Cortex of kidney (tissue), 1 donor: ENCODE measurements at places on chromosomes 7 and 10.

DNA sequence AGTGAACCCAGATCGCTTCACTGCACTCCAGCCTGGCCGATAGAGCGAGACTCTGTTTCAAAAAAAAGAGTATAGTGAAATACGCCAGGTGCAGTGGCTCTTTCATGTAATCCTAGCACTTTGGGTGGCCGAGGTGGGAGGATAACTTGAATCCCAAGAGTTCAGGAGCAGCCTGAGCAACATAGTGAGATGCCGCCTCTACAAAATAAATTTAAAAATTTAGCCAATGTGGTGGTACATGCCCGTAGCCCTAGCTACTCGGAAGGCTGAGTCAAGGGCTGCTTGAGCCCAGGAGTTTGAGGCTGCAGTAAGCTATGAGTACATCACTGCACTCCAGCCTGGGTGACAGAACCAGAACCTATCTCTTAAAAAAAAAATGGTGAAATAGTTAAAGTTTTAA is 27.9 kb downstream of the TMEM60 start:
- no peak for DNase-seq

GRCh38 chr10:24900888-24901685 is 51.3 kb downstream of the PRTFDC1 start:
- DNase-seq = no peak

GRCh38 chr7:18289788-18290187 is 205.8 kb upstream of the HDAC9 start:
- DNase-seq = no peak

- DNase-seq = no peak
Observed at GRCh38 chr7:27950123-27950522, 210.2 kb downstream of the TAX1BP1 start.

DNA sequence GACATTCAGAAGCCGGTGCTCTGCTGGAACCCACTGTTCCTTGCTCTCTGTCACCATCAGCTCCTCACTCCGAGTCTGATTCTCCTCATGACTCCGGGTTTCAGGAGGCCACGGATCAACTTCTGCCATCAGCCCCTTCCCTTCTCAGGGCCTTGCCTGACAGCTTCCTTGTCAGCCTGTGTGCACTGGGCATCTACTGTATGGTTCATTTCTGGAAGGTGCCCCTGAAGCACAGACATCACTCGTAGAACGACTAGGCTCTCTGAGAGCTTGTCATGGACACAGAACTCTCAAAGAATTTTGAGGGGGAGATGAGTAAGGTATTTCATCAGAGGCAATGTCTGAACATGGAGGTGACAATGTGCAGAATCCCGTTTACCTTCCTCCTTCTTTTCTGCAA is 396.1 kb downstream of the TNS3 start:
- no peak for DNase-seq

- DNase-seq = no peak
Observed at GRCh38 chr7:108525327-108525984, 479 bp downstream of the PNPLA8 start.

DNA sequence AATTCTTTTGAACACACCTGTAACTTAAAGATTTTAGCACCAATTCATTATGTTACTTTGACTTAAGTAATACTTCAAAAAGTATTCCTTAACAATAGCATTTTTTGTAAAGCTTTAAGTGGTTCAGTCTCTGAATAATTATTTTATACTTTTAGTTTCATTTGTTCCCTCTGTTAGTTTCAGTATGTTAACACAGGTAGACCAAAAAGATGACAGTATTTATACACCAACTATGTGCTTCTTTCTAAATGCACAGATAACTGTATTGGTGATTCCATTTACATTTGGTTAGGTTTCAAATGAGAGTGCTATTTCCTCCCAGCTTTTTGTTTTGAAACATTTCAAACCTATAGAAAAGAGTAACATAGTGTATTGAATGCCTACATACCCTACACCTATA is 14.0 kb downstream of the RALA start:
- DNase-seq = no peak

- no peak for DNase-seq
Observed at GRCh38 chr10:9339716-9340115, 1285.2 kb downstream of the GATA3 start.

DNA sequence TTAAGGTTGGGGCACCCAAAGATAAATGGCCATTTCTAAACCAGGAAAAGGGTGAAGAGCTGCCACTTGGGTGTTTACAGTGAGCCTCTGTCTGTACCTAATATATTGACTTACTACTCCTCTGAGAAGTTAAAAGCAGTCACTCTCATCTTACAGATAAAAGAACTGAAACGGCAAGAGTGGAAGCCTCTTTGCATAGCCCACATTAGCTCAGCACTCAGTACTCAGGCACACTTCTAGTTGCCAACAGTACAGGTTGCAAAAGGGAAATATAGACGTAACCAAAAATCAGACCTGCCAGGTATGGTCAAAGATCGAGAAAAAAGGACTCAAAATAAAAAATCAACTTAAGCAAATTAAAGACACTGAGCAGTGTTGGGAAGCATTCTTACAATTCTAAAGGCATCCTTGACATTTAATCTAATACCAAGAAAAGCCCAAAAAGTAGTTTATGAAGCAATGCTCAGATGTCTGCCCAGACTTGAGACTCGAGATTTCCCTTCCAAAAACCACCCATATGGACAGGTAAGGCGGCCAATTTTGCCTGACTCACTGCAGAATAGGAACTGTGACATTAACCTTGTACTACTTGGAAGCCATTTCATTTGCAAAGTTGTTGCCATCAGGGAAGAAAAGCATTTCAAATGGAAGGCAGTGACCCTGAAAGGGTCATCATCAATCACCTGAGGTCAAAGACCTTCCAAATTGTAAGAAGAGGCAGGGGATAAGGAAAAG is 139.3 kb downstream of the SLC25A13 start:
- no peak for DNase-seq

GRCh38 chr7:148621563-148621962 is 31.0 kb downstream of the C7orf33 start:
- no peak for DNase-seq

GRCh38 chr7:23765943-23766342 is 55.9 kb downstream of the STK31 start:
- no peak for DNase-seq

DNA sequence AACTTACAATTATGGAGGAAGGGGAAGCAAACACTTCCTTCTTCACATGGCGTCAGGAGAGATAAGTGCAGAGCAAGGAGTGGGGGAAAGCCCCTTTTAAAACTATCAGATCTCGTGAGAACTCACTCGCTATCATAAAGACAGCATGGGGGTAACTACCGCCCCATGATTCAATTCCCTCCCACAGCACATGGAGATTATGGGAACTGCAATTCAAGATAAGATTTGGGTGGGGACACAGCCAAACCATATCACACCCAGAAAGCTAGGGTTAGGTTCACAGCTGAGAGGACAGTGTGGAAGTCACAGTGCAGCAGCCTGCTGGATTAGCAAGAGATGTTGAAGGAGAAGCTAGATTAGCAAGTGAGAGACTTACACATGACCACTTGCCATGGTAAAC is 81.6 kb downstream of the CRTAC1 start:
- DNase-seq = no peak

DNA sequence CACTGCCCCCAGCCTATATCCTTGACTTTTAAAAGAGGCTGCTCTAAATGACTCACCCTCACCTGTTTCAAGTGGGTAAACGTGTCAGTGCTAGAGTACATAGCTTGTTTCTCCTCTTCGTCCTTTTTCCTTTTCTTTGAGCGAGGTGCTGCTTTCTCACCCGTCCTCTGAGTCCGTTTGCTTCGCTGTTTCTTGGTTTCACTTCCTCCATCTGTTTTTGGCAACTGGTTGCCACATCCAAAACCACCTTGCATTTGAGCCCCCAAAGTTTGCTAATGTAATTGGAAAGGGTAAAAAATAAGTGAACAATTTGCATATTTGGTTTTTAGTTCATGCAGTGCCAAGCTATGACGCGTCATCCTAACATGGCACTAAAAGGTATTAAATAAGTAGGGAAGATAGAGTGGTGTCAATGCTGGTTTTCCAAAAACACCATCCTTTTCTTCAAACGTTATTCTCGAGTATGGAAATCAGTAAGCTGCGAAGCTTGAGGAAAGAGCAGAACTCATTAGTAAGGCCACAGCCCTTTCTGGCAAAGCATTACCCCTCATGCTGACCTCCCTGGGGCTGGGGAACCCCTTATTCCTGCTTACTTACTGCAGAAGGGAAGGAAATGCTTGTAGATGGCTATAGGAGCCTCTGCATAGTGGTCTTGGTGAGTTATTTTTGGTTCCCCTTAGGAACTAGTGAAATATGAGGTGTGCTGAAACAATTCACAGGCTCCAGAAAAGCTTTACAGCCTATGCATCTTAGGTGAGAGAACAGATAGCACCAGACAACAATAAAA is 133.5 kb downstream of the GALNT11 start:
- no peak for DNase-seq

- DNase-seq = no peak
Observed at GRCh38 chr7:27221201-27221797, 21.3 kb upstream of the EVX1 start.

DNA sequence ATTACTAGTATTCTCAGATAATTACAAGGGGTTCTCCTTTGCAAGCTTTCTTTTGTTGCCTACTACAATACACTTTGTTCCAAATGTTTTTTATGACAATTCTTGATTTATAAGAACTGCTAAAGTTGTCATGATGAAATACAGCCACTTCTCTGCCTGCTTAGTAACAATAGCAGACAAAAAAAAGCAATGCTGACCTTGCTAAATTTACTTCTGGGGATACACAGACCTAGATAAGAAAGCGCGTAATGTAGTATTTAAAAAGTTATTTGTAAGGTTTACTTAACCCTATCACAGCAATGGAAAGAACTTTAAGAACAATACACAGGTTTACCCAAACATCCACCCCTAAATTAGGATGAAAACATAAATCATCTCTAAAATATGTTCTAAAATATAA is 311.1 kb downstream of the DOCK4 start:
- DNase-seq = no peak

DNA sequence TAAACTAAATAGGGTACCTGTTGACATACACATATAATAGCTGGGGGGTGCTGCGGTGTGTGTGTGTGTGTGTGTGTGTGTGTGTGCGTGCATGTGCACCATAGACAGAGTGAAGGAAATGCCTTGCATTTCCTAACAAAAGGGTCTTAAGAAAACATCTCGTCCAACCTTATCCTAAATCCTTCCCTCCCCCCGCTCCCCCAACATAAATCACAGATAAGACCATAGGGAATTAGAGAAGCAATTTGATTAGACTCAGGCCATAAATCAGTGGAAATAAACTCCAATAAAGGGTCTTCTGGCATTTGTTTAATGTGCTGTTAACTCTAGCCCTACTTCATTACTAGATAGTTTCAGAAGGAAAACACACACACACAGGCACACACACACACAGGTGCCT is 148.5 kb downstream of the PPP1R17 start:
- DNase-seq = no peak

DNA sequence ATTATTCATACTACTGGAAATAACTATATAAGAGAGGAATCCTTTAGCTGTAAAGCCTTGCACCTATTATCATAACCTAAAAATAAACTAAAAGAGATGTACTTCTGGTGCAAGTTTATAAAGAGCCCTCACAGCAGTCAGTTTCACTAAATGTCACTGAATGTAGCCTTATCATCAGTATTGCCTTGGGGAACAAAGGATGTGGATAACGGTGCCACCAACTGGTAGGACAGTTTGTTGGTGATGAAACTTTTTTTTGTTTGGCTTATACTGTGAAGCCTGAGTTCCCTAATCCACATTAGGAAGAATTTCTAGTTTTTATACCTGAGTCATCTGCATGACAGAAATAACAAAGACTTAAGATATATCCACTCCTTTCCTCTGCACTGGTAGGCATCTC is 117.9 kb upstream of the COL1A2 start:
- no peak for DNase-seq

DNA sequence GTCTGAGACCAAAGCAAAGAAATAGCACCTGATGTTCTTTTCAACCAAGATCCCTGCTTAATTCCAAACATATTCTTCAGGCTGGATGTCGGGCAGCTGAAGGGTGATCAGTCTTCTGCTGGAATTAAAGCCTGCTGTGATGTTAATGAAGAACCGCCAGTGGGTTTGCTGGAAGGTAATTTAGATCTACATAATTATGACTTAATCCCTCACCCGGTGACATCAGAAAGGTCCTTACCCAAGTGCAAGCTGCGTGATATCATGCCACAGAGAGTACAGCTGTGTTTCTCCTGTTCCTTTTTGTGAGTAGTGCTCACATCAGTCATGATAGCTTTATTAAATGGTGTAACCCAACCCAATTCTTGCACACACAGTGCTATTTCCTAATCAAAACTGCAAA is 29.1 kb upstream of the LRGUK start:
- no peak for DNase-seq

- no peak for DNase-seq
Observed at GRCh38 chr10:128875956-128876736, 590.9 kb upstream of the MGMT start.

DNA sequence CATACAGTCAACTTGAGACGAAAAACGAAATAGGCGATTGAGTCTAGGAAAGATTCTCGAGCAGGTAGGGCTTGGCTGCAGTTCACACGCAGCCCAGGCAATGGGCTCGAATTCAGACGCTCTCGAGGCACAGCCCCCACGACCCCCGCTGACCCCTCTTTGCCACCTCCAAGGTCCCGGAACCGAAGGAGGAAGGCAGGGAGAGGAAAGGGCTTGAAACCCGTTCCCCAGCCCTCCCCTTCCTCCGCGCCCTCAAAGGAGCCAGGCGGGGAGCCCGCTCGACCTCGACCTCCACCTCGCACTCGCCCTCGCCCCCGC is 441 bp downstream of the CCDC186 start:
- no peak for DNase-seq

DNA sequence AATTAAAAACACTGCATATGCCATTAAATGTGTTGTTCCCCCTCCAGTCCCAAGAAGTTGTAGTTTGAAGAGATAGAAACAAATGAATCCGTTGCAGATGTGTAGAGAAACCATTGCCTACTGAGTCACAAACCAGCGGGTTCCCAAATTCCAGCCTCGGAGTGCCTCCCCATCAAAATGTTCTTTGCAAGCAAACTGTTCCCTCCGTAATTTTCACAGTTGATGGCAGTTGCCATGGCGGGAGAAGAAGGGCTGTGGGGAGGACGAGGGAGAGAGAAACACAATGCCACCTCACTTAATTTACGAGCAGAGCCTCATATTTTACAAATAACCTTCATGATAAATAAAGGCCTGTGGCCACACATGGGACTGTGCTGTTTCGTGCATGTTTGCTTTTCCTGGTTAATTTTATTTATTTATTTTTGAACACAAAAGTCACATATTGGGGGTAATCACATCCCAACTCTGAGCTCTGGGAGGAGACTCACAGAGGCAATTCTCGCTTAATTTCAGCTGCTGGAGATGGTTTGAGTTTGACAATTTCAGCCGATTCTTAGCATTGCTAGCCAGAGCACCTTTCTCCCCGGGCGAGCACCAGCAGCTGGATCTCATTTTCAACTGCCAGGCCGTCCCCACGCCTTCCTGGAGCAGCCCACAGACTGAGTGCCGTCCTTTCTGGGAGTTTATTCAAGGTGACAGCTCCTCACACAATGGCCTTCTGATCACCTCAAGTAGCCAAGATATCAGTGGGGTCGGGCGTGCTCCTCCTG is 1084.2 kb downstream of the KCNMA1 start:
- DNase-seq = no peak
